ENCODE measurements at places on chromosomes 12 and 14. TPM values are rescaled to one million over a fixed set of nuclear protein-coding genes. Genes with fewer than 3 reads are reported as not detected.
A peak's percentile ranks its signal among the peaks of the same experiment; 100 is the strongest.

DNA sequence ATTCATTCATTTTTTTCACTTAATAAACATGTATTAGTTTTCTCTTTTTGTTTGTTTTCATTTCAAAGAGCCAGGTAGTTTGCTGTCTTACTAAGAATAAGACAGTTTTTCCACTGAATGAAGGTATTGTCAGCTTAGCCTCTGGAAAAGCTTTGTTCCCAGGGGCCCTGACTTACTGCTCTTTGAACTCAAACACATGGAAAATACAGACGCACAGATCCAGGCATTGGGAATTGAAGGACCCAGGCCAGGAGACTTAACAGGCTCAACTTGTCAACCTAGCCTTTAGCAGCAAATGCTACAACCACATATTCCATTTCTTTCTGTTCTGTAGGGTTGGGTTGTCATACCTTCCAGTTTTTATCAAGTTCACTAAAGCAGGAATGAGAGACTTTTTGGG, 38.5 kb upstream of the SLCO1C1 start:
- no peak for DNase-seq

- peak; percentile 35 for DNase-seq
Measured at GRCh38 chr12:22525426-22525825, 18.9 kb downstream of the C2CD5 start.

- DNase-seq: no peak
Measured at GRCh38 chr14:25136811-25137210, 86.9 kb upstream of the STXBP6 start.

- peak; percentile 57 for DNase-seq
Measured at GRCh38 chr14:66746316-66747006, 238.5 kb downstream of the GPHN start.

GRCh38 chr12:104357421-104357952, 53.9 kb downstream of the EID3 start:
- peak; percentile 71 for DNase-seq

DNA sequence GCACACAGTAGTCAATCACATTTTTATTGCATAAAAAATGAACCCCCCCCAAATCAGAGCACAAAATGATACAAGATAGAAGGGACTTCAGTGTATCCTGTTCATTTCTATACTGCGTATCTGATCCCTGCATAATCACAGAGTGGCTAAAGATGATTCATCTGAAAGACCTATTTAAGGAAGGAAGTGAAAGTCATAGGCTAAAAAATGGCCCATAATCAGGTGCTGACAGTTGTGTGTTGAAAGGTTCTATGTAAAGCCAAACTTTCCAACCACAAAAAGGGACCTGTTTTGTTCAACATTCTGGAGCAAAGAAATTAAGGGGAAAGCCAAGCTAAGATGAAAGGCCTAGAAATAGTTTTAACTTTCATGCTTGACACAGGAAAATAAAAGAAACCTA, 147.8 kb upstream of the ATP2B1 start:
- peak; percentile 90 for DNase-seq

- no peak for DNase-seq
Measured at GRCh38 chr14:42490536-42490935, 883.9 kb downstream of the LRFN5 start.

- DNase-seq: no peak
Measured at GRCh38 chr12:95515197-95515596, 36.1 kb downstream of the USP44 start.

GRCh38 chr12:92356425-92356824, 210.8 kb upstream of the BTG1 start:
- no peak for DNase-seq

DNA sequence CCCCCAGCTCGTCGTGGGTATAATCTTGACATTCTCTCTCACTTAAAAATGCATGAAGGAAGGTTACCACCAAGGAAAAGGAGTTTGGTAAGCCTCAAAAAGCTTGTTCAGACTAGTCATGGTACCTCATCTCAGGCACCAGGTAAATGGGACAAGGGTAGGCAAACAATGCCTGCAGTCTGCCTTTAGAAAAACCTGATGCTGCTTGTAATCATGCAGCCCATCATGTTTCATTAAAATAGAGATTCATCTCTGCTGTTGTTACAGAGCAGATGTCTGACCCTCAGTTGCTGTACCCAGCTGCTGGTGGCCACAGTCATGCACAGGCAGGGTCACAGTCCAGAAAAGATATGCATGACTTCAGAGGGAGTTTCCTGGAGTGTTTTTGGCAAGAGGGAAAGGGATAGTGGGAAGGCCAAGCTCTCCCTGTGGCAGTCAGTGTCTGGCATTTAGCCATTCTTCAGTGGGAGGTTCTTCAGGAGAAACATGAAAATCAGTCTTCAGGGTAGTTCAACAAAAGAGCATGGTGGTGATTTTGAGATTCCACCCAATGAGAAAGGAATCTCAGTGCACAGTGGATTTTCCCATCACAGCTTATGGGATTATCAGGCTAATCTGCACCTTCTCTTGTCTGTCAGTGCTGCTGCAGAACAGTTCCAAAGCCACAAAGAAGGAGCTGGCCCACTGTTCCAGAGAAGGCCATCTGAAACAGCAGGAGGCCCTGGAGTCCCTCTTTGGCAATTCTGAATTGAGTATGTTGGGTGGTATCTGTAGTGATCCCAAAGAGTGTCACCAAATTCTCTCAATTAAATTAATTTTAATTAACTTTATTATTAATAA, 202.7 kb upstream of the FRMD6 start:
- DNase-seq: peak; percentile 83

GRCh38 chr12:51907856-51908425, 637 bp downstream of the ACVRL1 start:
- no peak for DNase-seq

DNA sequence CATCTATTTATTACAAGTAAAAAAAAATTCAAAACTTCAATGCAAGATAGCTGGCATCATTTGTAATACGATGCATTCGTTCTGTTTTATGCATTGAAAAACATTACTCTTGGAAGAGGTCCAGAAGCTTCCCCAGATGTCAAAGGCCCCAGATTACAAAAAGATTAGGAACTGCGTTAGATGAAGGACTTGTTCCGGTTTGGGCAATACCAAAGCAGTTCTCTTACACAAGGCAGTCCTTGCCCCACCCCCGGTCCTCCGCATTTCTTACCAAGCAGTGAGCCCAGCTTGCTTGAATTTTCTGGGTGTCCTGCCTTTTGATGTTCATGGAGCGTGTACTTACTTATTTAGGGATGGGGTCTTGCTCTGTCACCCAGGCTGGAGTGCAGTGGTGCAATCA, 4.8 kb upstream of the HVCN1 start:
- no peak for DNase-seq

- DNase-seq: no peak
Measured at GRCh38 chr12:26135010-26135420, 10.2 kb upstream of the BHLHE41 start.

DNA sequence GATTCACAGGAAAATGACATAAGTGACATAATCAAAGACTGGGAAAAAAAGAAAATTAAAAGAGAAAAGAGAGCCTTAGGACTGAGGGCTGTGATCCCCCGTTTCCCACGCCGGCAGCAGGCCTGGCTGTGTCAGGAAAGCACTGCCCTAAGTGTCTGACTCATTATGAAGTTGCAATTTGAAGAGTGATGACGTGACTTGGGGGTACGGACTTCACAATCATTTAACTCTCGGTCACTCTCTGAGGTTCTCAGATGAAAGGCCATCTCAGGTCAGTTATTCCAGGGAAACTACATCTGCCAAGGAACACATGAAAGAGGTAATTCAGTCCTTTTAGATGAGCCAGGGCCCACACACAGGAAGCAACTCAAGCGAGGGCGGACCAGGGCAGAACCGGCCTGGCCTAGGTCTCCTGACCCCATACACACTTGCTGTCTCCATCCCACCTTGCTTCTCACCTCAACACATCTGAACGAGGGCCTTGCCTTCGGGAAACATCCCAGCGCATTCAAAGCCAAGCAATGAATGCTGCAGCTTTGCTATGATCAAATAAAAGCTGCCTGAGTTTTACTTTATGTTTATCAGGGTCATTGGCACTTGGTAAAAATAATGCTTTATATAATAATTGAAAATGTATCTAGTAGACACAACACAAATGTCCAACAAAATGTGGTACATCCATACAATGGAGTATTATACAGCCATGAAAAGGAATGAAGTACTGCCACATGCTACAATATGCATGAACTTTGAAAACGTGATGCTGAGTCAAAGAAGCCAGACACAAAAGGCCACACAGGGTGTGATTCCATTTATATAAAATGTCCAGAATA, 2.7 kb downstream of the SSH1 start:
- peak; percentile 78 for DNase-seq

- no peak for DNase-seq
Measured at GRCh38 chr12:105275997-105276733, 40.2 kb upstream of the APPL2 start.

- peak; percentile 87 for DNase-seq
Measured at GRCh38 chr12:110224379-110225304, 56.4 kb upstream of the ATP2A2 start.

GRCh38 chr12:25864306-25865276, 93.9 kb upstream of the RASSF8 start:
- no peak for DNase-seq

DNA sequence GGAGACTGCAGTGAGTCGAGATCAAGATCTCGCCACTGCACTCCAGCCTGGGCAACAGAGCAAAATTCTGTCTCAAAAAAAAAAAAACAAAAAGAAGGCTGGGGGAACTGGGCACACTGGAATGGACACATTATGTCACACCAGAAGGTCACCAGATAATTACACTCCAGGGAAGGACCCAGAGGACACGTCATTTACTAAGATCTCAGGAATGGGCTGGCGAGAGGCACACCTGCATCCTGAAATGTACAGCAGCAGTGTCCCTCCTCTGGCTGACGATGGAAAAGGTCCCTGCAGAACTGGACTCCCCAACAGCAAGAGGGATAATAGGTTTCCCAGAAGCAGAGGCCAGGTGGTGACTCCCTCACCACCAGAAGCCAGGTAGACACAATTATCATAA, 243.5 kb downstream of the BCL11B start:
- no peak for DNase-seq

DNA sequence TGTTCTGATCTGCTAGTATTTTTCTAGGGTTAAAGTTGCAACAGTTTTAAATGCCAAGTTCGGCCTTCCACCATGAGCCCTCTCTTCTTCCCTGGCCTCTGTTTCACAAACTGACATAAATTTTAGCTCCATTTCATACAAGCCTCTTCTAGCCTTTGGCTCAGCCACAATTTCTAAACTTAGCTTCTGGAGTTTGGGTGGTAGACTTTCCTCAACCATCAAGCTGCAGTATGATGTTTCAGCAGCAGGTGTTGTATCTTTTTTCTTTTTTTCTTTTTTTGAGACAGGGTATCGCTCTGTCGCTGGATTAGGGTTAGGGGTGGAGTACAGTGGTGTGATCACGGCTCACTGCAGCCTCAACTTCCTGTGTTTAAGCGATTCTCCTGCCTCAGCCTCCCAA, 29.4 kb downstream of the SETD3 start:
- DNase-seq: no peak

- DNase-seq: peak; percentile 93
Measured at GRCh38 chr12:79547735-79548609, 142.8 kb downstream of the PAWR start.

DNA sequence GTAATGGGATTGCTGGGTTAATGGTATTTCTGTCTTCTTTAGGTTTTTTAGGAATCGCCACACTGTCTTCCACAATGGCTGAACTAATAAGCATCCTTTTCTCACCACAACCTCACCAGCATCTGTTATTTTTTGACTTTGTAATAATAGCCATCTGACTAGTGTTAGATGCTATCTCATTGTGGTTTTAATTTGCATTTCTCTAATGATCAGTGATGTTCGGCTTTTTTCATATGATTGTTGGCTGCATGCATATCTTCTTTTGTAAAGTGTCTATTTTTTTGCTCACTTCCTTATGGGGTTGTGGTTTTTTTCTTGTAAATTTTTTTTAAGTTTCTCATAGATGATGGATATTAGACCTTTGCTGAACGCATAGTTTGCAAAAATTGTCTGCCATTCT, 377.9 kb downstream of the GALC start:
- no peak for DNase-seq

Gene PMCH
- not detected for total RNA-seq

Gene KRT78
- total RNA-seq: not detected

Gene TNFRSF1A
- total RNA-seq: 55.6 TPM

Gene SLC24A4
- under 0.01 TPM for total RNA-seq

Gene NEUROD4
- not detected for total RNA-seq

Gene PIWIL1
- not detected for total RNA-seq

Gene MDGA2
- total RNA-seq: not detected

Gene REM2
- total RNA-seq: under 0.01 TPM

Gene PPFIBP1
- 612 TPM for total RNA-seq

Gene SOAT2
- not detected for total RNA-seq

Data from lung microvascular endothelial cell (primary cell).